ENCODE measurements at places on chromosomes 2 and 18.
A peak's percentile ranks its signal among the peaks of the same experiment; 100 is the strongest.

DNA sequence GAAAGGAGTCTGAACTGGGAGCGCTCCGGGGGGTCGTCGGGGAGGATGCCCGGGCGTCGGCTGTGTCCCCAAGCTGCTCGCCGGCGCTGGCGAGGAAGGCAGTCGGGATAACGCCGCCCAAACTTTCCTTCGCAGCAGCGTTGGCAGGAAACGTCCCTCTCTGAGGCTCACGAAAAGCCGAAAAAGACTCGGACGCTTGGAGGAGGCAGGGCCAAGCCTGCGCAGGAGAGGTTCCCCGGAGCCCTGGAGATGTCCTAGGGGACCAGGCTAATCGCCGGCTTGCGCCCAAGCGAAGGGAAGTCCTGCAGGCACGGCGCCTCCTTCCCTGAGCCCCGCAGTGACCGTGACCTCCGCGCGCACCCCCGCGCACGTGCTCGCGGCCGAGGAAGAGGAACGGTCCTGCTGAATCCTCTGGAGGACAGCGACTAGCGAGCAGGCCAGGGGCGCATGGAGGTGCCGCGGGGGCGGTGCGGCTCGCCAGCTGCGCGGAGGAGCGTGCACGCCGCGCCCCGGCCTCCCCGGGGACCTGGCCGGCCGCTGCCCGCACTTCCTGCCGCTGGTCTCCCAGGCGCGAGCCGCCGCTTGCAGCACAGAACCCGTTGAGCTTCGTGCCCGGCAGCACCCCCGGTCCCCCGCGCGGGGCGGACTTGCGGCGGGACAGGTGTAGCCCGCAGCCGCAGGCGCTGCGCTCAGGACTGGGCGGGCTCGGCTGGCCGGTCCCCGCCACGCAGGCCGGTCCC lies at the start of gene SH3RF3:
Gene SH3RF3 (plus strand): TSS at position 590 of the 740 bp plus-strand sequence.
- peaks cover 63% of the 10 kb centered on the region for H3K27me3 ChIP-seq
- H3K36me3 ChIP-seq: no peaks in the 10 kb centered on the region
- H3K4me1 ChIP-seq: peaks cover 16% of the 10 kb centered on the region
- peak within 1 kb of the TSS; percentile 71 for H3K4me3 ChIP-seq
- peak; percentile 57 for DNase-seq
- H3K27ac ChIP-seq: no peak within 1 kb of the TSS

DNA sequence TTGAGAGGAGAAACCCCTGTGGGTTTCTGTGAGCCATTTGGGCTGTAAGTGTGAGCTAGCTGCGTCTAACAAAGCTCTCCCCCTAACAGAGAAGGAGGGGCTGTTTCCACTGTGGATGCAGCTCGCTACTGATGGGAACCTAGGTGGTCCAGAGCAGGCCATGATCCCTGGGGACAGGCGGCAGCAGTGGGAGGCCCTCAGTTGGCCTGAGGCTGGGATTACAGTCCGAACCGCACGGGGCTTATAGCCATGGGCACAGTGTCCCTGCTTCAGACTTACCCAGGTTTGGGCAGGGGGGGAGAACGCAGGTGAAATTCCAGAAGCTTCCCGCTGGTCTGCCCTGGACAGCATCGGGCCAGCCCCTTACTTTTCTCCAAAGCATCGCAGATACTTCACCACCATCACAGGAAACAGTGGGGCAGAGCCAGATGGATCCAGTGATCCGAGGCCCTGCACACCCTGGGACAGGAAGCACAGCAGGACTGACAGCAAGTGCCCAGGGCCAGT lies 139.4 kb downstream of the SEPTIN10 start:
- no peak overlapping the region for H3K27ac ChIP-seq
- DNase-seq: no peak
- H3K4me1 ChIP-seq: peaks cover 4% of the 10 kb centered on the region
- H3K36me3 ChIP-seq: no peaks in the 10 kb centered on the region
- no peak overlapping the region for H3K4me3 ChIP-seq

- peaks cover 64% of the 10 kb centered on the region for H3K4me1 ChIP-seq
- H3K27me3 ChIP-seq: no peaks in the 10 kb centered on the region
- no peak overlapping the region for H3K4me3 ChIP-seq
- peak overlapping the region; percentile 76 for H3K27ac ChIP-seq
- DNase-seq: no peak
Measured at GRCh38 chr2:239266779-239267287, 134.0 kb downstream of the HDAC4 start.

DNA sequence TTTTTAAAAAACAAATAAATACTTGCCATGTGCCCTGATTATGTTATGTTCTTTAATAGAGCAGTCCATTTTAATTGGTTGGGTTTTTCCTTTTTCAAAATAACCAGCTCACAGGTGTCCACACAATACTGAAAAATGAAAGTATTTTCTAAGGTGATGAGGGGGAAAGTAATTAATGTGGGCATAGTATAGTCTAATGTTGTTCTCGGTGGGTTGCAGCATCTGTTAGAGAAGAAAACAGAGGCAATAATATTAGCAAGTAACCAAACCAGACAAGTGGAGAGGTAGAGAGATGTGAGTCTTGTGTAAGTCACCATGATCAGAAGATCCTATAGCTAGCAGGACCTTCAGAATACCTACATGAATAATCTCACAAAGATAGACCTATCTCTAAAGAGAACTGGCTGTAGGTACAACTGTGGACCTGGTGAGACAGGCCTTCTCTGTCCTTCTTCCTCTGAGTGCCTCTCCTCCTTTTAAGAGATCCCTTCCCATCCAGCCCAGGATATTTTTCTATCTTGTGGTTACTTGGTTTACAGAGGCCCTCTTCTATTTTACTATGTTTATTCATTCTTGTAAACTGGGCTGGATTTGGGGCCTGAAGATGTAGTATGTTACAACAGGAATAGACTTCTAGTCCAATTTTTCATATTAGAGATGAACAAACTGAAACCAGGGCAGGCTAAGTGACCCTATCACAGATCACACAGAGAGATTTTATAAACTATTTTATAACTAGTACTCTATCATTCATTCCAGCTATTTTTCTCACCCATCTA lies 67.1 kb upstream of the MSTN start:
- H3K4me3 ChIP-seq: no peak overlapping the region
- DNase-seq: no peak
- no peaks in the 10 kb centered on the region for H3K27me3 ChIP-seq
- no peaks in the 10 kb centered on the region for H3K4me1 ChIP-seq
- H3K27ac ChIP-seq: no peak overlapping the region
- H3K36me3 ChIP-seq: no peaks in the 10 kb centered on the region

DNA sequence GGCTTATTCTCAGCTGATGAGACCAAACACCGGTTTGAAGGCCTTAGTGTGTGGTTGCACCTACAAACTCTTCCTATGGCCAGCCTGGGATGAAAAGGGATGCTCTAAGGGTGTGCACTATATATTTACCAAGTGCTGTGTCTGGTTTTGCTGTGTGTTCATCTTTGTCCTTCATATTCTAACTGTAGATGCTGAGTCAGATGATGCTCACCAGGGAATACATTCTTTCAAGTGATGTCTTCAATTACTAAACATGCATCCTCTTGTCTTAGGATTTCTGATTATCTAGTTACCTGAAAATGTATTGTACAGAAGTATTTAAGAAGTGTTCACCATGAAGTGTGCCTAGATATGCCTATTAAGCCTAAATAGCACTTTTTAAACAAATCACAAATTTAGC lies 1111.6 kb upstream of the ZEB2 start:
- H3K27ac ChIP-seq: no peak overlapping the region
- DNase-seq: no peak
- H3K4me3 ChIP-seq: no peak overlapping the region
